ENCODE measurements at places on chromosomes 3 and 15. TPM values are rescaled to one million over a fixed set of nuclear protein-coding genes. Genes with fewer than 3 reads are reported as not detected.

GRCh38 chr3:63762934-63763550, 56.1 kb upstream of the C3orf49 start:
- DNase-seq, result no peak

GRCh38 chr3:43413676-43414368, 127.5 kb downstream of the SNRK start:
- peak; percentile 30 for DNase-seq

DNA sequence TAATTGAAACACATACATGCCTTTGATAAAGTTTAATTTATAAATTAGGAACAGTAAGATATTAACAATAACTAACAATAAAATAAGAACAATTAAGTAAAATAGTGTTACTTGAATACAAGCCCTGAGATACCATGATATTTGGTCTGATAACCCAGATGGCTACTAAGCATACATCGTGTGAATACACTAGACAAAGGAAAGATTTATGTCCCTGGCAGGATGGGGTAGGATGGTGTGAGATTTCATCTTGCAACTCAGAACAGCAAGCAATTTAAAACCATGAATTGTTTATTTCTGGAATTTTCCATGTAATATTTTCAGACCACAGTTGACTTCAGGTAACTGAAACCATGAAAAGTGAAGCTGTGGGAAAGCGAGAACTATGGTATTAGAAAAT, 169.5 kb downstream of the DIPK2A start:
- no peak for DNase-seq

- DNase-seq, result no peak
Measured at GRCh38 chr3:16101295-16102186, 72.9 kb upstream of the GALNT15 start.

Gene STAC
- 18.1 TPM for total RNA-seq
